ENCODE measurements at places on chromosomes 16 and 17.

GRCh38 chr16:76387994-76388393 is 110.8 kb downstream of the CNTNAP4 start:
- DNase-seq = no peak

GRCh38 chr17:49987681-49988441 is 7.2 kb downstream of the DLX3 start:
- DNase-seq = no peak

- DNase-seq = no peak
Observed at GRCh38 chr16:75304521-75305363, 53.3 kb upstream of the BCAR1 start.

- no peak for DNase-seq
Observed at GRCh38 chr17:77427391-77427991, 286.7 kb downstream of the SEC14L1 start.

- no peak for DNase-seq
Observed at GRCh38 chr17:39665642-39666224, 584 bp downstream of the TCAP start.

DNA sequence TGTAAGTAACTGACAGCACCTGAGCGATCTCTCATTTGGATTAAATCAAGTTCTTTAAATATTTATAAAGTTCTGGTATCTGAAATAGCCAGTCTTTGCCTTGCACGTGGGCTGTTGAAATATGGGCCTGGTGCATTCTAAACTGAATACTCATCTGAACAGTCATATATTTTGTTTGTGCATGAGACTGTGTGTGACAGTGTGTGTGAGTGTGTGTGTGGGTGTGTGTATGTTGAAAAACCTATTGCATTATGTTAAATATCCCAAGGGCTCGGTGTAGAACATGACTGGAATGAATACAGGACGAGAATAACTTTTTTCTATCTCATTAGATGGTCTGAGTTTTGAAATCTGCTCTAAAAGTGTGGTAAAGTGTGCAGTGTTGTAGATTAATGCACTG is 82.4 kb upstream of the TOX3 start:
- DNase-seq = no peak

DNA sequence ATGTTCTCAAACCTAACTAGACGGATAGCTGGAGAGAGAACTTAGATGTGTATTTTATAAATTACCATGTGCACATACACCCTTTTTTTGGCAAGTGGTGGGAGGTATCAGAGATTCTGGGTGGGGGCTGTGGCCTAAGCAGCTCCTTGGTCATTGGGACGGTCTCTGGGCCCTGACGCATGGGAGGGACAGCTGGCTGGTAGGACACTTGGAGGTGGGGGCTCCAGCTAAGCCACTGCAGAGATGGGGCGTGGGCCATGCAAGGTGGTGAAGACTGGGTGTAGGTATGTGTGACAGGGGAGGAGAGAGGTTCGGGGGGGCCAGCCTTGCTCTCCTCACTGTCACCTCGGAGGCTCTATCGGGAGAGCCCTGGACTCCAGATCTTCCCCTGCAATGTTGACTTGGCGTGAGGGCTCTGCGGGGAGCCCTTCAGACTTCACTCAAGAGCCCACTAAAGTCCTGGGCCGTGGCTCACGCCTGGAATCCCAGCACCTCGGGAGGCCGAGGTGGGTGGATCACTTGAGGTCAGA is 17.1 kb downstream of the C1QTNF1 start:
- DNase-seq = no peak

GRCh38 chr16:75250089-75250808 is 1.2 kb downstream of the BCAR1 start:
- no peak for DNase-seq

GRCh38 chr16:57233944-57234706 is 10.9 kb upstream of the ARL2BP start:
- no peak for DNase-seq

GRCh38 chr17:75856062-75856756 is 1.1 kb upstream of the WBP2 start:
- no peak for DNase-seq

GRCh38 chr17:15942207-15942833 is 2.6 kb upstream of the ADORA2B start:
- no peak for DNase-seq

DNA sequence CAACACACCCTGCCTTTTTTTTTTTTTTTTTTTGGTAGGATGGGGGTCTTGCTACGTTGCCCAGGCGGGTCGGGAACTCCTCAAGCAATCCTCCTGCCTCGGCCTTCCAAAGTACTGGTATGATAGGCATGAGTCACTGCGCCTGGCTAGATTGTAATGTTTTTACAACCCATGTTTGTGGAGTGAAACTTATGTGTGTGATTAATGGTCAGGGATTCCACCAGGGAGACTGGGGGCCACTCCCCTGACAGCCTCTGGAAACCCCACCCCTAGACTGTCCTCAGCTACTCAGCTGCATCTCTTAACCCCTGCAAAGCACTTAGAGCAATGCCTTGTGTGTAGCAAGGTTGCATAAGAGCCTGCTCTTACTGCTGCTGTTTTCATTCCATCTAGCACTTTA is 220.5 kb downstream of the PARN start:
- no peak for DNase-seq

GRCh38 chr16:84294531-84295142 is at the start of gene WFDC1:
Gene WFDC1, plus strand, starts transcription at chr16:84294878. Its CDS starts 94 bp downstream, at chr16:84294972.
- DNase-seq = no peak

GRCh38 chr16:89315791-89316581 is 98.5 kb downstream of the ZNF778 start:
- DNase-seq = no peak

- DNase-seq = no peak
Observed at GRCh38 chr16:56270828-56271227, 79.5 kb downstream of the GNAO1 start.

GRCh38 chr16:13883881-13884280 is 36.1 kb upstream of the ERCC4 start:
- DNase-seq = no peak

DNA sequence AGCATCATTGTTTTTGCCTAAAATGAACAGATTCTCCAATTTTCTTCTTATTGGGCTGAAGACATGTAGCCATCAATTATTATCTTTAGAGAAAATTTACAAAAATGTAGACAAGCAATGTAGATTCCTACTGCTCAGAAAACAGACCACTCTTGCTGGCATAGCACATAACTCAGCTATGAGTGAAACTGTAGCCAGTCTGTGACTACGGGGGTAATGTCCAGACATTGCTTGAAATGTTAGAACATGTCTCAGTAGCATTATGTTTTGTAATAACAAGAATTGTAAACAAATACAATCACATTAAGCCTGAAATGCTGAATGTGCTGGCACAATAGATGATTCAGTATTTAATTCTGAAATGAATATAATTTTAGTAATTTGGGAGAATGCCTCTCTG is 265.7 kb upstream of the KCNJ16 start:
- no peak for DNase-seq

GRCh38 chr16:4098501-4098900 is 17.7 kb downstream of the ADCY9 start:
- no peak for DNase-seq
